ENCODE measurements at places on chromosomes 6 and 20. TPM values are rescaled to one million over a fixed set of nuclear protein-coding genes. Genes with fewer than 3 reads are reported as not detected.

GRCh38 chr6:48069280-48069679 is 41.7 kb downstream of the PTCHD4 start:
- DNase-seq: no peak

- no peak for DNase-seq
Measured at GRCh38 chr6:141704151-141704550, 428.6 kb upstream of the GJE1 start.

GRCh38 chr6:80605165-80605989 is 498.9 kb downstream of the BCKDHB start:
- DNase-seq: no peak

GRCh38 chr20:58982406-58983114 is 1.5 kb downstream of the NELFCD start:
- DNase-seq: no peak

RNF217 gene
- polyA plus RNA-seq: 3.1 TPM

DNA sequence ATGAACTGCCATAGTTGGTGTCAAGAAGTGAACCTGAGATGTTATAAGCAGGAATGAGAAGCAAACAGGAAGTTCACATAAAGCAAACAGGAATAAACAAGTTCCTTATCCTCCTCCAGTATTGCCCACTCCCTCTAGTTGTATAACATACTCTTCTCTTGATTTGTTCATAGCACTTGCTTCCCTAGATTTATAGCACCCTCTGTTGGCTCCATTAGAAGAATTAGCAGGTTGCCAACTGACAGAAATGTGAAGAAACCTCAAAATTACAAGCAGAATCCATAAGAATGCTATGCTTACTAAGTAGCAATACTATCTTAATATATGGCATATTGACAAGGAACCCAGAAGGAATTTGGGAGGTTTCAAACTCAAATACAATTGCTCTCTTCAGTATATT is 195.4 kb downstream of the TBX18 start:
- no peak for DNase-seq

DNA sequence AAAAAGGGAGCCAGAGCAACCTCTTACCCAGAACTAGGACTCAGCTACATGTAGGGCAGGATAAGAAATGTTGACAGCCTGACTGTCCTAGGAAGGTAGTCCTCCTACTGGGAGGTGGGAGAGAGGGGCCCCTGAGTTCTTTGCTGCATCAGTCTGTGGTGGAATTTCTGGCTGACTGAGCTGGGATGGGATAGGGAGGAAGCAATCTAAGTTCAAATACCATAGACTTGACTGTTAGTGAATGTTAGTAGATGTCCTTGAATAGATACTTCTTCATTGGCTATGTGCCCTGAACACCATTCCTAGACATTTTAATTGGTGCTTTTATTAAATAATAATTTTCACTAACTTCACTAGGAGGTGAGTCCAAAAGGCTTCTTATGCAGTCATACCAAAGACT is 1343.6 kb upstream of the CITED2 start:
- no peak for DNase-seq

GRCh38 chr6:40999569-40999968 is 39.5 kb downstream of the UNC5CL start:
- no peak for DNase-seq

CCR6 gene
- 0.43 TPM for polyA plus RNA-seq

ERMARD gene
- polyA plus RNA-seq: 22.3 TPM

TMEM170B gene
- polyA plus RNA-seq: 2.7 TPM

DNA sequence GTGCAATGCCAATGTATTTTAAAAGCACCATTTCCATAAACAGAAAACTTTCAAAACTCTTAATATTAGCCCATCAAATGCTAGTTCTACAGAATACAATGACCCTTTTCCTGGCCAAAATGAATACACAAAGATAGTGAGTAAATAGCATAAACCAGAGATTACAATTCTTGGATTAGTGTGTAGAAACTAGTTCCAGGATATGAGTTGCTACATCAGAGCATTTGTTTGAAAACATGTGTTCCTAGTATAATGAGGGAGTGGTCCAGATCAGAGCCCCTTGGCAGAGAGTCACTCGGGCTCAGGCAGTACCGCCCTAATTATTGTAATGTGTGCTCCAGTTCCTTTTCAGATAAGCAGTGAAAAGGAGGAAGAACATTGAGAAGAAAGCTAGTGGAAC is 63.7 kb upstream of the COL21A1 start:
- no peak for DNase-seq

ZKSCAN4 gene
- polyA plus RNA-seq: 3.9 TPM

DNA sequence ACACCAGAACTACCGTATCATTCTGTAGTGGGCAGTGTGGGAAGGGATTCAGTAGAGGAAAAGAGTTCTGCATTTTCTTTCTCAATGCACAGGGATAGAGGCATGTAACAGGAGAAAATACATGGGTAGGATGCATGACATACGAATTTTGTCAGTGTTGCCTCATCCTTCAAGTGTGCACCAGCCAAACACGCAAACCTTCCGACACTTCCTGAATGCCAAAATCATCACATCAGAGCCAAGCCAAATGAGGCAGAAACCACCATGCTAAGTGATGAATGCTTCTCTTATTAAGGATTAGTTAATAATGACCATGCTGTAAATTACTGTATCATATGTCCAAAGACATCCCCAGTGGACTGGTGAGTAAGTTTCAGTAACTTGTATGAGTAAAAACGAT is 27.3 kb downstream of the RAMACL start:
- DNase-seq: no peak

GRCh38 chr6:82603871-82604270 is 240.3 kb downstream of the TPBG start:
- DNase-seq: no peak

DNA sequence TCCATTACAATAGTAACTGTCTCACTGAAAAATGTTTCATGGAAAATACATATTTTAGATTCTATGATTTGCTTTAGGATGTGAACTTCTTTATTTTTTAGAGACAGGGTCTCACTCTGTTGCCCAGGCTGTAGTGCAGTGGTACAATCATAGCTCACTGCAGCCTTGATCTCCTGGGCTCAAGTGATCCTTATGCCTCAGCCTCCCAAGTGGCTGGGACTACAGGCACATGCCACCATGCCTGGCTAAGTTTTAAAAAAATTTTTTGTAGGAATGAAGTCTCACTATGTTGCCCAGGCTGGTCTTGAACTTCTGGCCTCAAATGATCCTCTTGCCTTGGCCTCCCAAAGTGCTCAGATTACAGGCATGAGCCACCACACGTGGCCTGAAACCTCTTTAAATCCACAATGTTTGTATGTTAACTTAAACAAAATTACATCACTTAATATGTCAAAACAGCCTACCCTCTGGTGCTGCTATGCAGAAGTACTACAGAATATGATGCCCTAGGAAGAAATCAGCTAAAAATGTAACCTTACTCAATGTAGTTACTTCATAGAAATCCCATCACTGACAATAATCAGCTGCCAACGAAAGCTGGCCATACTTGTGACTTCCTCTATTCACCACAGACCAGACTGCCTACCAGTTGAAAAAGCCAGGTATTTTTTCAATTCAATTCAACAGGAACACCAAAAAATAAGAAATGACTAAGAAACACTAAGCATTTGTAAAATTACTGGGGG is 17.6 kb downstream of the EEF1A1 start:
- no peak for DNase-seq

DNA sequence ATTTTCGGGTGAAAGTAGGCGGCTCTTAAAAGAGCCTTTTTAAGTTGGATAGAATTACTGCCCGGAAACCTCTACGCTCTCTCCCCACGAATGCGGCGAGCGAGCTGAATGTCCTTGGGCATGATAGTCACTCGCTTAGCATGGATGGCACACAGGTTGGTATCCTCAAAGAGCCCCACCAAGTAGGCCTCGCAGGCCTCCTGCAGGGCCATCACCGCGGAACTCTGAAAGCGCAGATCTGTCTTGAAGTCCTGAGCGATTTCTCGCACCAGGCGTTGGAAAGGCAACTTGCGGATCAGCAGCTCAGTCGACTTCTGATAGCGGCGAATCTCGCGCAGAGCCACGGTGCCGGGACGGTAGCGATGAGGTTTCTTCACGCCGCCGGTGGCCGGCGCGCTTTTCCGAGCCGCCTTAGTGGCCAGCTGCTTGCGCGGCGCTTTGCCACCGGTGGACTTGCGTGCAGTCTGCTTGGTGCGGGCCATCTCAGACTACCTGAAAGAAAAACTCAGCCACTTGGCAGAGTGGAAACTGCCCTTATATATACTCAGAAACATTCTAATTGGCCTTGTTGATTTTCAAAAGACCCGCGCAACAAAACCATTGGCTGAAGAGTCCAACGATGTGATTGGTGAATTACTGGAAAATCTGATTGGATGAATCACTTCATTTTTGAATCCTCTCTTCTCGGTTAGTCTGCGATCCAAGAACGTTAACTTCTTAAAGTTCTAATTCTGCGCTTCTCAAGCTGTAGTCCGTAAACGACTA is 93.9 kb upstream of the BTN3A2 start:
- peak; percentile 98 for DNase-seq

OOEP gene
- polyA plus RNA-seq: not detected

DNA sequence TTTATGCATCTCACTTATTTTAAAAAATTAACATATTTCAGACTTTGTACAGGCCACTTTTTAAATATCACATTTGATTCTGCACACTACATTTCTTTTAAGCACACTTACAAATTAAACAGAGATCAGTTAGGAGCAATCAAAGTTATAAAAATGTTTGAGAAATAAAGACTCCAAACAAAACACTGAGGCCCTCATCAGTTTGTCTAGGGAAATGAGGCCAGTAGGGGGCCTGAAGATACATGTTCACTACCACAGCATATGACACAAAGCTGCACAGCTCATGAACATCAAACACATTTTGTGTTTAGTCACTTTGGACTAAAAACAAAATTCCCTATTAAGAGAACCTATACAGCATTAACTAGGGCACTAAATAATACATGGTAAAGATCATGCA is 180.5 kb downstream of the PDE7B start:
- DNase-seq: no peak

- DNase-seq: no peak
Measured at GRCh38 chr6:52454556-52454955, 34.4 kb downstream of the EFHC1 start.

CTCFL gene
- not detected for polyA plus RNA-seq

DNA sequence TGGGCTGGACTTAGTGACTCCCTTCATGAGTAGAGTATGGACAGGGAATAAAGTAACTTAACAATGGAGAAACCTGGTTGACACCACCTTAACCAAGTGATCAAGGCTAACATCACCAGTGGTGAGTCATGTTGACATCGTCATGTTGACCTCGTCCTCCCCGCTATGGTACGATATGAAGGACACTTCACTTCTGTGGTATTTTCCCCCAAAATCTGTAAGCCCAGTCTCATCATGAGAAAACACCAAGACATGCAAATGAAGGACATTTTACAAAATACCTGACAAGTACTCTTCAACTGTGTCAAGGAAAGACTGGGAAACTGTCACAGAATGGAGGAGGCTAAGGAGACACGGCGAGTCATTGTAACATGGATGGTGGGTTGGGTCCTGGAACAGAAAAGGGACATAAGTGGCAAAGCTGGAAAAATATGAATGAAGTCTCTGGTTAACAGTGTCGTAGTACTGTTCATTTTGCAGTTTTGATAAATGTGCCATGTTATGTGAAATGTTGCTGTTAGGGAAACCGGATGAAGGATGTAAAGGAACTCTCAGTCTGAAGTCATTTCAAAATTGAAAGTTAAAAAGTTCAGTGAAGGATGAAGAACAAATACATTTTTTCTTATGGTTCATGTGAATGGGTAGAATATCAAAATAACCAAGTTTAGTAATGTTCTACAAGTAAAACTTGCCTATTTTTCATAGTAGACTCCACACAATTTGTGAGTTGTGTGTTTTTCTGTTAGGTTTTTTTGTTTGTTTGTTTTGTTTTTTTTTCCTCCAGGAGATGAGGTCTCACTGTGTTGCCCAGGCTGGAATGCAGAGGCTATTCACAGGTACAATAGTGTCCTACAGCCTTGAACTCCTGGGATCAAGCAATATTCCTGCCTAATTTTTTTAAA is 247.5 kb downstream of the TMEM242 start:
- no peak for DNase-seq

- DNase-seq: no peak
Measured at GRCh38 chr6:41257369-41258195, 28.9 kb downstream of the TREM1 start.

C6orf15 gene
- not detected for polyA plus RNA-seq

DNA sequence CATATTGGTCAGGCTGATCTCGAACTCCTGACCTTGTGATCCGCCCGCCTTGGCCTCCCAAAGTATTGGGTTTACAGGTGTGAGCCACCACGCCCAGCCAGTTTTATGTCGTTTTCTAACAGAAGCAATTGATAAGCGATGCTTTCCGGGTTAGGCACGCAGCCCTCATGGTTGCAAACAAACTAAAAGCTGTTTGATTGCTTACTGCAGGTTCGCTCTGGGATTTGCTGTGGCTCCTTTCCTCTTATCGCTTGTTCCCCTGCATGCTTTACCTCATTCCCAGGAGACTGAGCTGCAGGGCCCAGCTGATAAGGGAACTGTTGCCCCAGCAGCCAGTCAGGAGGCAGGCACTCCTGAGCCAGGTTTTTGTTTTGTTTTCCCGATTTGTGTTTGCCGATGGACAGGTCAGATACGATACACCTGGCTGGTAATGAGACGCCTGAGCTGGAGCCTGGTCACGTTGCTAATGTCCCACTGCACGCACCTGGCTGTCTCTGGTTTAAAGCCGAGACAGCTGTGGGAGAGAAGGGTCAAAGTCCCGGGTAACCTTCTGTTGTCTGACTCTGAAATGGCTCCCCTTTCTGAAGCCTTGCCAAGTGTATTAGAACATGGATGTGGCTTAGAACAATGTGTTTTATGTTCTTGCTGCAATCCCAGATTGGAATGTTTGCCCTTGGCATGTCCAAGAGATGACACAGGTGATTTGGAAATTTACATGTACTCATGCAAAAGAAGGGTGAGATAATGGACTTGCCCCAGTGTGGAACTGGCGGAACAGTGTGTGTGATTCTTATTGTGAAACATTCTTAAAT is 19.9 kb downstream of the DSP start:
- no peak for DNase-seq

DNA sequence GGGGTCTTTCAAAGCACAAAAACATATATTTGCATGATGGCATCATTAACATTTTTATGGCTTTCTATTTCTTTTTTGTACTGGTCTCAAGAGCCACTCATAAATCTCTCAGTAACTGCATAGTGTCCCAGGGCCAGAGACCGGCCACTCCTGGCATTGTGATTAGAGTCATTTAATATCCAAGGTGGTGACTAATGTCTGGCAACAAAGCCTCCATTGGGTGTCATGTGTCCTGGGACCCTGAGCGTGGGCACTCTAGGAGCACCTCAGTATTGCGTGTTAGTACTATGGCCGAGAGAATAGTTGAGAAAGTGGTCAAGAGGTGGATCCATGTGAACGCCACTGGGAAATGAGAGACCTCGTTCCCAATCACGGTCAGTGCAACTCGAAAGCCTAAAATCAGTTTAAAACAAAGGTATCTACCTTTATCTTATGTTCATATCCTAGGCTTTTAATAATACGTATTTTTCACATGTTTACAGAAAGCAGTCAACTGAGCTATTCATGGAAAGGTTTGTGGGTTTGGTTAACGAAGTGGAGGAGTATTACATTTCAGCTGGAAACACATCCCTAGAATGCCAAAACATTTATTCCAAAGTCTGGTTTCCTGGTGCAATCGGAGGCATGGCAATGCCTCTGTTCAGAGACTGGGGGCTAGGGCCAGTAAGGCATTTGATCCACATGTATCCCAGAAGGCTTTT is 2.7 kb upstream of the ESR1 start:
- DNase-seq: no peak

GRCh38 chr20:37243076-37243936 is 18.3 kb downstream of the GHRH start:
- no peak for DNase-seq

Data from kidney (tissue), 22 donors.